Fibroblast of the aortic adventitia (primary cell): ENCODE measurements at places on chromosomes 3 and 15.
A peak's percentile ranks its signal among the peaks of the same experiment; 100 is the strongest.

DNA sequence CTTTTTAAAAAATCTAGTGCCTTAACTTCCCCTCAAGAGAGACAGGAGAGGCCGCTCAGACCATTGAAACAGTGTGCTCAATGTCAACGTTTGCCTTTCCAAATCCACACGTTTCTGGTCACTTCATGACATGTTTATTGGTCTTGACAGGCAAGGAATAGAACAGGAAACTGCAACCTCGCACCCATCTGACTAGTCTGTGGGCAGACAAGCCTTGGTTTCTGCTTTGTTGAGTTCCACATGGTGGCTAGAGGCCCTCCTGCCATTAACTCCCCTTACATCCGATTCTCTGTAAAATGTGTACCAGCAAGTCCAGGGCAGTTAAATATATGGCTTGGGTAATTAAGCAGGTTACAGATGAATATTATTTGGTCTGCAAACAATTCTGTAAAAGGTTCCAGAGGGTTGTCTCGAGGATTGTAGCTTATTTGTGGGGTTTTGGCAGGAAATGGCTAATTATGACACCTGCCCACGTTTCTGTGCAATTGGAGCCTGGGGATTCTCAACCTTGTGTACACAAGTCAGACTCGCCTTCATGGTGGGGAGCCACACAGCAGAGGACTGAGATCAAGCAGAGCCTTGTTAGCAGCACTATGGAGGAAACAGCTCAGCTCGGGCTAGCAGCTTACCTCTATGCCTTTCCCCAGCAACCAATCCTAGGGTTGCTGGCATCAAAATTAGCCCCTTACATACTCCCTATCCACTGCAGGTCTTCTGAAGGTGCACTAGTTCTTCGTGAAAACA, 317.5 kb upstream of the IGF1R start:
- no peak for DNase-seq

DNA sequence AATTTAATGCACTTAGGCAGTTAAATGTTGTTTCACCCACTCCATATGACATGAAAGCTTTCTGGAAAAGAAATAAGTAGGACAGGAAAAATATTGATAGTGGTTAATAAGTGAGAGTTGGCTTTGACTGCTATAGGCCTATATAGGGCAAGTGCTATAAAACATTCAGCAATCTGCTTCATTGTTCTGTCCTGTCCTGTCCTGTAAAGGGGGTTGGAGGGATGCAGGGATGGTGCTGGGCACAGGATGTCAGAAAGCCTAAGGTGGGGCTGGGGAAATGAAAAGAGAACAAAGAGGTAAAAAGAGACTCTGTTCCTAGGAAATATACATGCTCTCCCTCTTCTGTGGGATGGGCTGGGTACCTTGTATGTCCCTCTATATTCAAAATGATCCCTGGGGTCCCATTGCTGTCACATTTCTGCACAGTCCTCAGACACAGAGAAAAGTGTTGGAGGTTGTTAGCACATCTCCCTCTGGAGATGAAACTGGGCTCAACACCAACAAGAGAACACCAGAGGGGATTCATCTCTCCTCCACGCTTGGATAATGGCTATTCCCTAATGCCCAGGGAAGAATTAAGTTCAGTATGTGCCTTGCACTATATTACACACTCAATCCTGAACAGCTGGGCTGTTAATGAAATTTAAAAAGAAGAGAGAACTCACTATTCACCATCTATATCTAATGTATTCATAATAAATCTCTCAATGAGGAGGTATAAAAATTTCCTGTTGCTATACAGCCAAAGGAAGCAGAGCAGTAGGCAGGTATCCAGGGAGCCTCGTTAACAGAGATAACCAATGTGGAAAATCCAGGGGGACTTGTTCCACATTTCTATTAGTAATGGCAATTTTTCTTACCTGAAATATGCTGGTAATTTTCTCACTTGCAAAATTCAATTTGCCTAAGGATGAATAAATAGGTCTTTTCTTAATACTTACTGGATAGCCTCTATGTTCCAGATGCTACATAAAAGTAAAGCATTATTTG, 108.1 kb upstream of the ZBED2 start:
- DNase-seq = no peak

- DNase-seq = no peak
Observed at GRCh38 chr3:50293079-50293801, 1.0 kb upstream of the IFRD2 start.

DNA sequence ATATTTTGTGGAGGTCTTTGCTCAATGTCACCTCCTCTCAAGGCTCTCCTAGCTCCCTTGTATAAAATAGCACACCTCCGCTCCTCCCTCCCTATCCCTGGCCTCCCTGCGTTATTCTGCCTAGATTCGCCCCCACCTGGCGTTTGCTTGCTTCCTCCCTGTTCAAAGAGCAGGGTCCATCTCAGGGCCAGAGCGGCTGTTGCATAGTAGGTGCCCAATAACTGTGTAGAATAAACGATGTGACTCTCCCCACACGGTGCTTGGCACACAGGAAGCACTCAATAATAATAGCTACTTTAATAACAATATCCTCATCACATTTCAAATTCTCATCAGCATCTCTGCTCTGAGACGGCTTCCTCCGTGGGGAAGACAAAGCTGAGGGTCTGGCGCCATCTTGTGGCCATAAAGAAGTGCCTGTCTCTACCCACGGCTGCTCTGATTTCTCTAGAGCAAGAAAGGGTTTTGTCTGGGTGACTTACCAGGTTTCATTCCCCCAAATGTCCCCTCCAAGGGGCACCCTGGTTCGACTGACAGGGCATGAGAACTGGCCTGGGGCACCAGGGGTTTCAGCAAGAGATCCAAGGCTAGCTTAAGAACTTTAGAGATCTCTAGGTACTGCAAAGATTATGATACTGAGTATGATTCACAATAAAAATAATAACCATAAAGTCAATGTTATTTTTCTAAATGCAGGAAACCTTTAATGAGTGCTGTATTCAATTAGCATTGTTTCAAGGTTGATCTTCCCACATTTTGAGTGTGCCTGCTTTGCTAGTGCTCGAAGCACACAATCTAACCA, 16.1 kb downstream of the CD276 start:
- DNase-seq = peak; percentile 85

DNA sequence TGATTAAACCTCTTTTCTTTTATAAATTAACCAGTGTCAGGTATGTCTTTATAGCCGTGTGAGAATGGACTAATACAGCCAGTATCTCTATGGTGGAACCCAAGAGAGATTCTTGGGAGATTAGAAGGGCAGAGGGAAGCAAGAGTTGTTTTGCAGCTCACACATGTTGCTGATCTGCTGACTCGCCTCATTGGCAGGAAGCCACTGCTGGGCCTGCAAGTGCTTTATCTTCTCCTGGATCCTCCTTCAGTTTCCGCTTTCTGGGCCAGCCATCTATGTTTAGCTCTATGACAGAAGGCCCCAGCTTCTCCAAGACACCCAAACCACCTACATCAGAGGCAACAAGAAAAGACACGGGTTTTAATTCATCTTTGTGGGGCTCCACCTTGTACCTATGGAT, 23.4 kb upstream of the GALNT15 start:
- peak; percentile 94 for DNase-seq

DNA sequence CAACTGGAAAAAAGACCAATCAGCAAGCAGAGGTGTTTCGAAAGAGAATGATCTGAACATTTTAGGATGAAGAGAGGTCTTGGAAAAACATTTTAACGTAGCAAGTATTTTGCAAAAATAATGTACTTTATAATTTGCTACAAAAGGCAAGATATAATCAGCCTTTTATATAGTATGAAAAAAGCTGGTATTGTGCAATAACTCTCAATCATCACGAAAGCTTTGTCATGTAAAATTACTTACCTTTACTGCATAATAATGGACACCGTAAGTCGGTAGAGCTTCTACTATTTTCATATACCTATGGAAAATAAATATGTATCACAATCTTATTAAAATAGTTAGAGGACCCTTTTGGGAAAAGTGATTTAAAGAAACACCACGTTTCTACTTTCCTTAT, 95.7 kb upstream of the LMOD3 start:
- no peak for DNase-seq

DNA sequence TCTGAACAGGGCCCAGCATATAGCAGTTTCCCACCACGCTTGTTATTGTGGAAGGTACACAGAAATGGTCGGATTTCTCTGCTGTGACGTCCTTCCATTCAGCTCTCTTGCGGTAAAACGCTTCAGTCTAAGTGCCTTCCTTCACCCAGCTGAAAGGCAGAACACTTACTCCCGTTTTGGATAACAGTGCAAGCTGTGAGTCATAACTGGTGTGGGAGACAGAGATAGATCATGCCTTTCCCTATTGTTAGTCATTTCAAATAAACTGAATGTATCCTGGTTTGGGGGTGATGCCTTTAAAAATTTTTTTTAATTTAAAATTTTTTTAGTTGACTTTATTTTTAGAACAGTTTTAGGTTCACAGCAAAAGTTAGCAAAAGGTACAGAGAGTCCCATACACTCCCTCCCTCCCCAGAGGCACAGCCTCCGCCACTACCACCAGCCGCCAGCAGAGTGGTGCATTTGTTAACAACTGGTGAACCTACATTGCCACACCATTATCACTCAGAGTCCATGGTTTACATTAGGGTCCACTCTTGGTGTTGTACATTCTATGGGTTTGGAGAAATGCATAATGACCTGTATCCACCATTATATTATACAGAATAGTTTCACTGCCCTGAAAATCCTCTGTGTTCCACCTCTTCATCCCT, 94.9 kb upstream of the NSMCE3 start:
- DNase-seq = peak; percentile 65

DNA sequence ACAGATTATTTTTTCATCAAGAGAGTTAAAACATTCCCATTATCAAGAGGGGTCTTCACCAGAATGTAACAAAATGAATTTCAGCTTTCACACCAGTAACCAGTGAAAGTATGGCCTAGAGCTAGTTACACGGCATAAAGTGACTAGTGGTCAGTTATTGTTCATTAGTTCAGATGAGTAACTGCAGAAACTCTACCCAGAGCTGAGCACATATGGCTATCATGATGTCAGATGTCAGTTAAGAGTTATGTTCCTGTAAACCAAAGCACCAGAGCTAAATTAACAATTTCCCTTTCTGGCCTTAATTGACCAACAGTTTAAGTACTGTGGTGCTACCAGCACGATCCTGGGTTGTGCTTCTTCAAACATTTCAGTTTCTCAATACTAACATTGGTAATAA, 6.6 kb upstream of the MRPS25 start:
- no peak for DNase-seq

DNA sequence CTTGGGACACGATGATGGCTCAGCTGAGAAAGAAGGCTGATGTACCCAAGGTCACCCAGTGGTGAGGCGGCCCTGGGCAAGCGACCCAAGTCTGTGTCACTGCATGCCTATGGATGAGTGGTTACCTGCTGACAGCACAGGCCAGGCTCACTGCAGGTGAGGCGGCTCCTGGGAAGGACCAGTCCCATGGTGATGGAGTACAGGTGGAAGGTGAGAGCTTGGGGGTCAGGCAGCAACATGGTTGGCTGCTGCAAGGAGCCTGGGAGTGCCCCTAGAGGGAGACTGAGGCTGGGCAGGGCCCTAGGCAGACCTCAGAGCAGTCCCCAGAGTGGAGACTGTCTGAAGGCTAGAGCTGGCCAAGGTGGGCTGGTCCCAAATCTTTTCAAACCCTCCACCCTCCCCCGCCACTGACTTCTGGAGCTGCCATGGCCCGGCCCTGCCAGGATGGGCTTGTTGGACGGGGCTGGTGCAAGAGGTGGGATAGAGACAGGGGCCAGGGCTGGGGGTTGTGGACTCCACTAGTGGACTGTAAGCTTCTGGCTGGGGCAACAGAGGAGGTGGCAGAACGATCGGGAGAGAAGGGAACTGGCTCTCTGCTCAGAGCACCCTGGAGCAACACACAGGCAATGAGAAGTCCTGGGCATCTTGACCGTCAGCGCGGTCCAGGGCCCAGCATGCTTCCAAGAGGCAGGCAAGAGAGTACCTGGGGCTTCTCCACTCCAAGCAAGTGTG, 72.5 kb upstream of the SLC6A11 start:
- DNase-seq = no peak

DNA sequence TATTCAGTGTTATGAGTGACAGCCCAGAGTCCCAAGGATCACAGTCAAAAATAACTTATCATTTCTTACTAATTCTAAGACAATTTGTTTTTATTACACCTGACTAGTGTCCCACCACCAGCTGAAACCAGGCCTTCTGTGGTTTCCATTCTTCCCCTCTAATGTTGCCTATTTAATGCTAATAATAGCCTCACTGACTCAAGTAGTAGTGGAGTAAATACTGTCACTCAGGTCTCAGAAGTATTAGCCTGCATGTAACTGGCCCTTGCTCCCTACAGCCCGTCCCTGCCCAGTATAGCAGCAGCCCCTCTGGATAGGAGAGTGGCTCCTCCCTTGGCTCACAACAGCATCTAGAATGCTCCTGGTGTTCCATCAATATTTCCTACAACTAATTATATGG, 665.5 kb downstream of the NTRK3 start:
- peak; percentile 27 for DNase-seq

- no peak for DNase-seq
Observed at GRCh38 chr15:79190093-79190492, 92.4 kb upstream of the ANKRD34C start.

DNA sequence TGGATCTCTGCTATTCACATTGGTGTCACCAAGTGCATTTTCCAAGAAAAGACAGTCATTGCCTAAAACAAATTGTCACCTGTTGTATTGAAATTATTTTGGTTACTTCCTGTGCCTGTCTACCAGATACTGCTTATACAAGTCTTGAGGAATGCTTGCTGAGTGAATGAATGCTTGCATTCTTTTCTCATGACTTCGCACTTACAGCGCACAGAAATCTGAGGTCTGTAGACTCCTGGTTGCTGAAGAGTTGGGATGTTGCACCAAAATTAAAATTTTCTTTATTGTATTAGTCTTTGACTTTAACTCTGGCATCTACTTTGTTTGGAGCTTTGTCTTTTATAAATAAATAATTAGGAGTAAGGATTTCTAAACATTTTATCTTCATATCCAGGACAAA, 28.4 kb downstream of the SH3GL3 start:
- peak; percentile 6 for DNase-seq

DNA sequence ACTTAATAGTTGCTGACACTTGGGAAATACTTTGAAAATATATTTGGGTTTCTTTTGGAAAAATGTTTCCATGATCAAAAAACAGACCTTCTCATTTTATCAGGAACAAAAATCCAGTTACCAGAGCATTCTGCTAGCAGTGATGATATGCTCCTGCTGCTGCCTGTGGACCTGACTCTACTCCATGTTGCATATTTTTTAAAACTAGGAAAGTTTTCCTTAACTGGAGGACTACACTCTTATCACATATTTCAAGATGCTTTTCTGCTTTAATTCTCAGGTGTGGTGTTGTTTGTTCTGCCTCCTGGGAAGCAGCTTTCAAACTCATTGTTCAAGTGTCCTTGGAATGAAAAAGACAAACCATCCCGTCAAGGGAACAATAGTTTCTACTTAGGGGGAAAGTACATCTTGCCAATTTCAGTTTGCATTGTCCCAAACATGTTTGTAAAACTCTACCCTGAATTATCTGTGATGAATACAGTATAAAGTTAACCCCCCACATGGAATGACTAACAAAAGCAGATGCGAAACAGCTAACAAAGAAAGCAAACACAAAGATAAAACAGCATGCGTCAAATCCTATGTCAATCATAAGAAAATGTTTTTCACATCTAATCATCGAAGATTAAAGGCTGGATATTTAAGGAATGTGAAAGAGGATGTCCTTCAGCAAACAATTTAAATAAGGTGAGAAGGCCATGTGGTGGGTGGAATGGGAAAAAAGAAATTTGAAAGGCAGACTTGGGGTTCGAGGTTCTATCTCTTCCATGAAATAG, 40.1 kb upstream of the PSMD6 start:
- peak; percentile 72 for DNase-seq

- DNase-seq = no peak
Observed at GRCh38 chr3:11596387-11596786, 47.3 kb downstream of the VGLL4 start.

GRCh38 chr3:37993820-37994638, 3.4 kb downstream of the VILL start:
- peak; percentile 75 for DNase-seq

GRCh38 chr3:2929574-2929973, 180.6 kb downstream of the IL5RA start:
- no peak for DNase-seq
